ENCODE measurements at places on chromosomes 7 and 10.

- DNase-seq: peak; percentile 97
Observed at GRCh38 chr7:129433847-129434674, at the start of gene STRIP2. Gene STRIP2 (plus strand): TSS chr7:129434432. CDS start chr7:129434473, 41 bp downstream.

DNA sequence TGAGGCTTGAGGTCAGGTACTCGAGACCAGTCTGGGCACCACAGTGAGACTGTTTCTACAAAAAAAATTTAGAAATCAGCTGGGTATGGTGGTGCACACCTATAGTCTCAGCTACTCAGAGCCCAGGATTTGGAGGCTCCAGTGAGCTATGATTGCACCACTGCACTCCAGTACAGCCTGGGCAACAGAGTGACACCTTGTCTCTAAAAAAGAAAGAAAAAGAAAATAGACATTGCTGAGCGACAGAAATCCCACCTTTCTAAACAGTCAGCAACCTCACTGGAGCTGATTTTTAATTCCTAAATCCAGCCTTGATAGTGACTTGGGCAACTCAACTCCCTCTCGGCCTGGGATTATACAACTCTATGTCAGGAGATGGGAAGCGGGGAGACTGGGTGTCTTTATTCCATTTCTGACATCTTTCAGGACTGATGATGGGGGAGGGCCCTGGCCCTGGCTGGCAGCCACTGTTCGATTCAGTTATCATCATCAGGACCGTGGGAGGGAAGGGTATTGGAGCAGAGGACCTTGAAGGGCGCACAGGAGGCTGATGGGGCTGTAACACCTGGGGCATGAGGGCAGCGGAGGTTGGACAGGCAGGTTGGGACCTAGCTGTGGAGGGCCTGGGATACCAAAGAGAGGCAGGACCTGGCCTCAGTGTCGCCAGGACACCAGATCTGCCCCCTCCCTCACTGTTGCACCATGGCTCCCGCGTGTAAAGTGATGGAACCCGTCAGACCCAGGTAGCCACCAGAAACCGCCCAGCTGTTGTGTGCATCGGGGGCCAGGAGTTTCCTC lies 14.7 kb downstream of the HSPB1 start:
- no peak for DNase-seq

DNA sequence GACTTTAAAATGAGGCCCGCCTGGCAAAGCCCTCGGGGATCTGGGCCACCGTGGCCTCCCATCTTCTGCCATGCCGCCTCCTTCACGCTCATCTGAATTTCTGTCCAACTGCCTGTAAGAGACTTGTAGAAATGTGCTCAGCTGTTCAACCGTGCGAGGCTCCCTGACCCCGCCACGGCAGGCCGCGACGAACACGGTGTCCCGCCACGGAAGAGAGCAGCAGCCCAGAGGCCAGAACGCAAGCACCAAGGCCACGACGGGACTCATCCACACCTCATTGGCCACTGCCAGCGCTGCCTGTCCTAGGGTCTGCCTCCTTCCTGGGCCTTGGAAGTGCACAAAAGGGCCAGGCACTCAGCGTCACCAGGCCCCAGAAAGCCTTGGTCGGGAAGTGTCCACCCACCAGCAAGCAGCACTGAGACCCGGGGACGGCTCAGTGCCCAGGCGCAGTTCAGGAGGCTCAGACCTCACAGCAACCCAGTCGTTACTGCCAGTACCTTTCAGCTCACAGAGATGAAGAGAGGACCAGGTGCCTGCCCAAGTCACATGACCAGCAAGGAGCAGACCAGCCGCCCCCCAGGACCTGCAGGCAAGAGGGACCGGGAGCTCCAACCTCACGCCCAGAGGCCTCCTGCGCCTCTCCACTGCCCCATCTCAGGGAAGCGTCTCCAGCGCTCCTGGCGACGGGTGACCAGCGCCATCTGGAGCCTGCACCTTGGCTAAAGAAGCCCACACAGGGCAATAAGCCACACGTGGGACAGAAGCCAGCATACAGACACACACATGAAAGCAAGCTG lies 85.9 kb downstream of the MAD1L1 start:
- no peak for DNase-seq

GRCh38 chr10:23694921-23695824 lies 256.3 kb downstream of the OTUD1 start:
- DNase-seq: no peak

GRCh38 chr7:37592366-37592765 lies 91.2 kb upstream of the GPR141 start:
- no peak for DNase-seq

DNA sequence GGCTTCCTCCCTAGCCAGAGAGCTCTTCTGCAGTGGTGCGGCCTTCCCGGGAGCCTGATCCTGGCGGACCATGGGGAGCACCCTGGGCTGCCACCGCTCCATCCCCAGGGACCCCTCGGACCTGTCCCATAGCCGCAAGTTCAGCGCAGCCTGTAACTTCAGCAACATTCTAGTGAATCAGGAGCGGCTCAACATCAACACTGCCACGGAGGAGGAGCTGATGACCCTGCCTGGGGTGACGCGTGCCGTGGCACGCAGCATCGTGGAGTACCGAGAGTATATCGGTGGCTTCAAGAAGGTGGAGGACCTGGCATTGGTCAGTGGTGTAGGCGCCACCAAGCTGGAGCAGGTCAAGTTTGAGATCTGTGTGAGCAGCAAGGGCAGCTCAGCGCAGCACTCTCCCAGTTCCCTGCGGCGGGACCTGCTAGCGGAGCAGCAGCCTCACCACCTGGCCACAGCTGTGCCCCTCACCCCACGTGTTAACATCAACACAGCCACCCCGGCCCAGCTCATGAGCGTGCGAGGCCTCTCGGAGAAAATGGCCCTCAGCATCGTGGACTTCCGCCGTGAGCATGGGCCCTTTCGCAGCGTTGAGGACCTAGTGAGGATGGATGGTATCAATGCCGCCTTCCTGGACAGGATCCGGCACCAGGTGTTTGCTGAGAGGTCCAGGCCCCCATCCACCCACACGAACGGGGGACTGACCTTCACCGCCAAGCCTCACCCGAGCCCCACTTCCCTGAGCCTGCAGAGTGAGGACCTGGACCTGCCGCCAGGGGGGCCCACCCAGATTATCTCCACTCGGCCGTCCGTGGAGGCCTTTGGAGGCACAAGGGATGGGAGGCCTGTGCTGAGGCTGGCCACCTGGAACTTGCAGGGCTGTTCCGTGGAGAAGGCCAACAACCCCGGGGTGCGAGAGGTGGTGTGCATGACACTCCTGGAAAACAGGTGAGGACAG lies 1.5 kb downstream of the EEPD1 start:
- DNase-seq: no peak

DNA sequence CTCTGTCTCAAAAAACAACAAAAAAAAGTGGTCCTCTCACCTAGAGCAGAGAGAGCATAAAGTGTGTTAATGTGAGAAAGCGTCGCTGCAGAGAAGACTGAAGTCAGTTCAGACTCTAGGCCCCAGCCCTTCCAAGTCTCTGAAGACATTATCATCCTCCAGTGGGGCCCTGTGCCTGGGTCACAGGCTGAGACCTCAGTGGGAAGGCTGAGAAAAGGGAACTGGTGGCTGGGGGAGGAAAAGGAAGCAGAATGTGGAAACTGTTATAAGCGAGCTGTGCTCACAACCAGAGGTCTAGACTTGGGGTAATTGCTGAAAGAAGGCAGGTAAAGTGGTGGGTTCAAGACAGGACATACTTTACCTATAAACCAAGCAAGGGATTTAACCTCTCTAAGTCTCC lies 4.9 kb upstream of the RRP12 start:
- no peak for DNase-seq

GRCh38 chr10:43655311-43655710 lies 6.6 kb upstream of the ZNF32 start:
- no peak for DNase-seq

GRCh38 chr7:47690902-47691558 lies 109.1 kb upstream of the TNS3 start:
- no peak for DNase-seq

- peak; percentile 74 for DNase-seq
Observed at GRCh38 chr7:45136106-45137060, 21.2 kb upstream of the RAMP3 start.
